ENCODE measurements at places on chromosomes 1 and 21.

DNA sequence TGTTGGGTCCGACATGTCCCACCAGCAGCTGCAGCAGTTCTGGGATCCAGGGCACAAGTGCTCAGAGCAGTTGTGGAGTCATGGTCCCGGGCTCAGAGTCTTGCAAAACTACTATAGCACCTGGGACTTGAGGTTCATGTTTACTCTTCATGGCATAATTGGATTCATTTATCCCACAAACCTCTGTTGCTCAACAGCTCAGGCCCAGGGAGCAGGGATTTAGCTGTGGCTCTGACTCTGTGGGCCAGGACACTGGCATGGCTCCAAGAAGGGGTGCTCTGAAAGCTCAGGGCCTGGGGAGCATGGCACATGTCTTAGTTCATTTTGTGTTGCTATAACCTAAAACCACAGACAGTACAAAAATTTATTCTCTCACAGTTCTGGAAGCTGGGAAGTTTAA, 626.7 kb upstream of the ADGRL2 start:
- DNase-seq = no peak

GRCh38 chr1:165431079-165431478, 13.8 kb downstream of the RXRG start:
- DNase-seq = no peak

- no peak for DNase-seq
These were observed 5.2 kb downstream of the CYB561D1 start for GRCh38 chr1:109499081-109499480.

DNA sequence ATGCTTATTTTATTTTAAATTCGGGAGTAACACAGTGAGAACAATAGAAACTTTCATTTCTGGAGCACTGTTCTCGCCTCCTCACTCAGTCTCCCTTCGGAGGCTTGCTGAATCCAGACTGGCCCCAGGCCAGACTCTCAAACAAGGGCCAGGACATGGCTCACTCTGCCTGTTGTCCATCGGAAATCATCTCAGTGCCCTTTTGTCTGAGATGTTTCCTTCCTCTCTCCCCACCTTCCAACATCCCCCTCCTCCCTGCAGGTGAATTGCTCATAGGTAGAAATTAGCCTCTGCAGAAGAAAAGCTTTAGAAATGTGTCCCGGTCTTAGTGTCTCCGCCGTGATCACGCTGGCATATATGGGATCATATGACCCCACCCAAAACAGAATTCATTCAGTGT, 55.2 kb downstream of the ERG start:
- no peak for DNase-seq

DNA sequence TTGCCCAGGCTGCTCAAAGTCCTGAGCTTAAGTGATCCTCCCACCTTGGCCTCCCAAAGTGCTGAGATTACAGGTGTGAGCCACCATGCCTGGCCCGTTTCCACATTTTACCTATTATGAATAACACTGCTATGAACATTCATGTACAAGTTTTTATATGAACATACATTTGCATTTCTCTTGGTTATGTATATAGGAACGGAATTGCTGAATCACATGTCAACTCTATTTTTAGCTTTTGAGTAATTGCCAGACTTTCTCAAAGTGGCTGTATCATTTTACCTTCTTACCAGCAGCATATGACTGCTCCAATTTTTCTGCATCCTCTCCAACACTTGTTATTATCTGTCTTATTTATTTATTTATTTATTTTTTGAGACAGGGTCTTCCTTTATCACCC, 2.7 kb downstream of the SPATA21 start:
- DNase-seq = peak; percentile 23

GRCh38 chr1:88401313-88401712, 282.8 kb upstream of the PKN2 start:
- DNase-seq = no peak

DNA sequence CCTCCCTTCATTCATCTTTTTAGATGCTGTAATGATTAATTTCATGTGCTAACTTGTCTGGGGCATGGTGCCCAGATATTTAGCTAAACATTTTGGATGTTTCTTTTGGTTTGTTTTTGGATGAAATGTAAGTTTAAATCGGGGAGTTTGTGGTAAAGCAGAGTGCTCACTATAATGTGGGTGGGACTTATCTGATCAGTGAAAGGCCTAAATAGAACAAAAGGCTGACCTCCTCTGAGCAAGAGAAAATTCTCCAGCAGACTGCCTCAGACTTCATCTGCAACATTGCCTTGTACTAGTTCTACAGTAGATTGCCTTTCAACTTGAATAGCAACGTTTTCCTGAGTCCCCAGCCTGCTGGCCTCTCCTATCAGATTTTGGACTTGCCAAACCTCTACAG, 183.6 kb downstream of the S1PR1 start:
- no peak for DNase-seq

- no peak for DNase-seq
These were observed 165.7 kb upstream of the IRF2BP2 start for GRCh38 chr1:234775477-234776246.

DNA sequence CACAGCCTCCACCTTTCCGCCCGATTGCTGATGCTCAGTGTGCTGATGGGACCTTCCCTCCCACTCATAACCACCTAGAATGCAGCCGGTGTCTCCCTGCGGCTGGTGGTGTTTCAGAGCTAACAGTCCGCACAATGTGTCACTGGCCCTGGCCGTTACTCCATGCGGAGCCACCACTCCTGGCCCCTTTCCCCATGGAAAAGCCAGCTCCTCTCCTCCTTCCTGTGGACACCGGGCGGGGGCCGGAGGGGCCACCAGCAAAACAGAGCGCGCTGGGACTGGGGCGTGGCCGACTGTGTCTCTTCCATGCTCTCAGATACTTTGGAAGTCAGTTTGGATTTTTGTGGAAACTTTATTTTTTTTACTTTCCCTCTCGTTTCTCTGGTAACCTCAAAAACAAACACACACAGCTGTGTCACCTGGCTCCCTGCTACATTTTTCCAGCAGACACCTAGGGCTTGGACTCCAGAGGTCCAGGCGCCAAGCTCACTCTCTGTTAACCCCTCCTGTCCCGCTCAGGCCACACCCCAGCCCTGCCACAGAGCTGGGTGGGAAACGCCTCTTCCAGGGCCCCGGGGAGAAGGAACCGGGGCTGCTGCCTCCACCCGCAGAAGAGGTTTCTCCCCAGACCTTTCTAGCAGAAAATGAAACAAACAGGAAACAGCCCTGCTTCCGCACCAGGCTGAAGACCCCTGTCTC, 32.5 kb upstream of the COL6A2 start:
- DNase-seq = peak; percentile 77

DNA sequence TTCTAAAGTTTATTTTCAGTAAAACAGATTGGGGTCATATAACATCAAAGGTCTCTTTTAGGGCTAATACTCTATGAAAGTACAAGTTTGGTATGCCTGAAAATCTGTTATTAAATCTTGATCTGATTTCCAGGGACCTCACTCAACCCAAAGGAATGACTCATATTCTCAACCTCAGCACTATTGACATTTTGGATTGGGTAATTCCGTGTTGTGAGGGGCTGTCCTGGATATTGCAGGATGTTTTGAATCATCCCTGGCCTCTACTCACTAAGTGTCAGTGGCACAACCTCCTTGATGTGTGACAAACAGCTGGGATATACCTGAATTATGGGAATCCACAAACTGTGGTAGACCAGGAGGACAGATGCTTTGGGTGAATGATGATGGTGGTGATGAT, 51.5 kb upstream of the CYP2J2 start:
- no peak for DNase-seq

DNA sequence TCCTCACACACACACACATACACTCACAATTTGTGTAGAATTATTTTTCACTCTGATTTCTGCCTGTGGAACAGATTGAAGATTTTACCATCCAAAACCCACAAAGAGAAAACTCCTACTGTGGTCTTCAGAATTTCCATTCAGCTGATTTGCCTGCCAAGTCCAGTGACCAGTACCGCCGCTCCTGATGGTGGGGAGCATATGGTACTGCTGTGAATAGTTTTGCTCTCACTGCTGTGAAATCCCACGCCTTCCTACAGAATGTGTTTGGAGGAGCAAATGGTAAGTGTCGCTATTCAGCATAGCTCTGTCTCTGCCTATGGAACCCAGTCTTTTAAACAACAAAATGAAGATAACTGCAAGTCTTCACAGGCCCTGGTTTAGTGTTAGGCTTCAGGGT, 629.5 kb downstream of the LMO4 start:
- no peak for DNase-seq

GRCh38 chr1:18474559-18475175, 6.1 kb upstream of the KLHDC7A start:
- DNase-seq = no peak

DNA sequence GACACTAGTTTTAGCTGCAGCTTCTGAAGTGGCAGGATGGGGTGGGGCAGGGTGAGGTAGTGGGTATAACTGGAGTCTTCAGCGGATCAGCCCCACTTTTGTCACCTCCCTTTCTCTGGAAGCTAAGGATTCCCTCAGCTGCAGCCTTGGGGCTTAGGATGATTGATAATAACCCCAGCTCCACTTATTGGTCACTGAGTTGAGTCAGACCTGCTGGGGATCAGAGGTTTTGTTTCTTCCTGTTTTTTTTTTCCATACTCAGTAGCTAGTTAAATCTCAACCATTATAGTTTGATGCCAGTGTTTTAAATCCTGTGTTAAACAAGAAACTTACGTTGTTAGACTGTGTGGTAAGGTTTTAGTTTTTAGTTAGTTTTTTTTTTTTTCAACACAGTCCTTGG, 57.2 kb downstream of the LAMC1 start:
- DNase-seq = peak; percentile 53

- no peak for DNase-seq
These were observed 143.7 kb downstream of the PRDM16 start for GRCh38 chr1:3212453-3213355.

- no peak for DNase-seq
These were observed 1.4 kb downstream of the FOXD2 start for GRCh38 chr1:47439017-47439818.

GRCh38 chr1:216201946-216202345, 221.3 kb downstream of the USH2A start:
- no peak for DNase-seq

GRCh38 chr1:7298145-7298544, 473.0 kb upstream of the VAMP3 start:
- peak; percentile 19 for DNase-seq

GRCh38 chr1:146036965-146037646, 15.6 kb upstream of the HJV start:
- DNase-seq = peak; percentile 95

GRCh38 chr1:164743976-164744375, 185.0 kb downstream of the PBX1 start:
- no peak for DNase-seq

DNA sequence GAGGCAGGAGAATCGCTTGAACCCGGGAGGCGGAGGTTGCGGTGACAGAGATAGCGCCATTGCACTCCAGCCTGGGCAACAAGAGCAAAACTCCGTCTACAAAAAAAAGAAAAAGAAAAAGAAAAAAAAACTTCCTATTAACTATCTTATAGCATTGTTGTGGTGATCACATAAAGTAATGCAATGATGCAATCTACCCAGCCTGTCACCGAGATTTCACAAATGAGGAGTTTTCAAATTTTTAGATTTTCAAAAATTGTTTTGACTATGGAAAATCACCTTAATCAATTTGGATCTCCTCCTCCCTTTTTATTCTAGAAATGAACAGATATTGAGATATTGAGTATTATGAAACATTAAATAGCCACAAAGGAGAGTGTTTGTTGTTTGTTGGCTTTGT, 8.0 kb downstream of the FMO5 start:
- no peak for DNase-seq

- no peak for DNase-seq
These were observed 56.5 kb downstream of the GALNT2 start for GRCh38 chr1:230123280-230124185.

DNA sequence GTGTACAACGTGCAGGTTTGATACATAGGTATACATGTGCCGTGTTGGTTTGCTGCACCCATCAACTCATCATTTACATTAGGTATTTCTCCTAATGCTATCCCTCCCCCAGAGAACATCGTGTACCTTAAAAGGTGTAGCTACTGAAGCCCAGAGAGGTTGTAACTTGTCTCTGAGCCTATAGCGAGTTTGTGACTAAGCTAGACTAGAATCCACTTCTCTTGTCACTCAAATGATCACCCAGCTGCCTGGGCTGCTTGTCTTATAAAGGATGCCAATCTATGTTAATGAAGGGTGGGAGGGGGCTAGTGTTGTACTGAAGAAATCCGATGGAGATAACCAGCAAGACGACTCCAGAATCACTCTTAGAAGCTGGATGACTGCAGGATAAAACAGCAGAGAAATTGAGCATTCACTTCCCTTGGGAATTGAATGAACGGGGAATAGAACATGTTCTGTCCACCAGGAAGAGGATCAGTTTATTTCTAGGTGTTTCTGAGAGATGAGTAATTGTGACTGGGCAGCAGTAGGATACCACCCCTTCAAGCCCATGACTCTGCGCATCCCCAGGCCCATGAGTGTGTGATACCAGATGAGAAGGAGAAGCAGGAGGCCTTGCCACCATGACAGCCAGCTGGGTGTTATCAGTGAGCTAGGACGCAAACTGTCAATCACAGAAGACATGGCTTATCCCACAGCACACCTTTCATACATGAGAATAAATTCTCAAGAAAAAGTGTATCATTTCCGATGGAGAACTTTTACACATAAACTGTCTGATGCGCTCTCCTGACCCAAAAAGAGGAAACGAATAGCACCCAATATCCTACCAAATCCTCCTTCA, 390.4 kb downstream of the NTNG1 start:
- no peak for DNase-seq

- no peak for DNase-seq
These were observed 6.6 kb downstream of the CLIC4 start for GRCh38 chr1:24751833-24752232.

DNA sequence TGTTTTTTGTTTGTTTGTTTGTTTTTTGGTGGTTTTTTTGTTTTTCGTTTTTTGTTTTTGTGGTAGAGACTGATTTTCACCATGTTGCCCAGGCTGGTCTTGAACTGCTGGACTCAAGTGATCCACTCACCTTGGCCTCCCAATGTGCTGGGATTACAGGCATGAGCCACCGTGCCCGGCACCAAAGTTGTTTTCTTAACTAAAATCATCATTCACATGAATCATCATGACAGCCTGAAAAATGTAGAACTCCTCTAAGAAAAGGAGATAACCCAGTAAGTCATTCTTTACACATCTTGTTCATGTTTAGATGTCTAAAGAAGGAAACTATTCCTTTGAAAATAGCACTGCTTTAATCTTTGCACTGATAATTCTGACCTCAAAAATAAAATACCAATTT, 37.5 kb downstream of the DISP1 start:
- DNase-seq = peak; percentile 65

DNA sequence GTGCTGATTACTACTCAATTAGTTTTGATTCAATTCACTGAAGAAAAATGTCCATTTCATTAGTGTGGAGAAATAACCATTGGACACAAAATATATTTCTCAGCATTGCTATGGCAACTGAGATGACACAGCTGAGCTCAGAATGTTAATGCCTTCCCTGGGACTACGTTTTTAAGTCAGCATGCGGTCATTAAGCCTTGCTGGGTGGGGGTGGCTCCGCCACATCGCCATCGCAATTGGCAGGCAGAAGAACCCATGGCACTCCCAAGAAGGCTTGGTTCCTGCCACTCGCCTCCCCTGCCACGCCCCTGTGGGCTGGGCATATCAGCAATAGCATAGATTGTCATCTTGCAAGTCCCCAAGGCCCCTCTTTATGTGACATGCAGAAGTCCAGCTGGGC, 256.7 kb upstream of the CAMK1G start:
- DNase-seq = no peak

GRCh38 chr1:185345913-185346720, 29.1 kb upstream of the IVNS1ABP start:
- DNase-seq = no peak

All from cardiac fibroblast (primary cell).